ENCODE measurements at places on chromosomes 16 and 17.

- DNase-seq: peak; percentile 68
Measured at GRCh38 chr16:56789360-56789759, 59.4 kb downstream of the NUP93 start.

DNA sequence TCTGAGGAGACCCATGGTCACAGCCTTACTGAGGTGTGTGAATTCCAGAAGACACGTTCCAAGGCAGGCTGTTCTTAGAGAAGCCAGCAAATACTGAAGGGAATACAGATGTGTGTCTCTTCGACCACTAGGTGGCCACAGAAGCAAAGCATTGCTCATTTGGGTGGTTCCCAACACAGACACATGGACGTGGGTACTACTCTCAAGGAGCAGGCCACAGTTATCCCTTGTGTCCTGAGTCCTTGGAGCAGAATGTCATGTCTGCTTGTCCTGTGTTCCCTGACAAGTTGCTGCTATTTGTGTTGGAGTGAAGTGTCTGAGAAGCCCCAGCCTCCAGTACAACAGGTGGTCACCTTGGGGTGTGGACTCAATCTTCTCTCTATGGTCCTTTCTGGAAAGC, 30.3 kb downstream of the HMOX2 start:
- DNase-seq: peak; percentile 81

DNA sequence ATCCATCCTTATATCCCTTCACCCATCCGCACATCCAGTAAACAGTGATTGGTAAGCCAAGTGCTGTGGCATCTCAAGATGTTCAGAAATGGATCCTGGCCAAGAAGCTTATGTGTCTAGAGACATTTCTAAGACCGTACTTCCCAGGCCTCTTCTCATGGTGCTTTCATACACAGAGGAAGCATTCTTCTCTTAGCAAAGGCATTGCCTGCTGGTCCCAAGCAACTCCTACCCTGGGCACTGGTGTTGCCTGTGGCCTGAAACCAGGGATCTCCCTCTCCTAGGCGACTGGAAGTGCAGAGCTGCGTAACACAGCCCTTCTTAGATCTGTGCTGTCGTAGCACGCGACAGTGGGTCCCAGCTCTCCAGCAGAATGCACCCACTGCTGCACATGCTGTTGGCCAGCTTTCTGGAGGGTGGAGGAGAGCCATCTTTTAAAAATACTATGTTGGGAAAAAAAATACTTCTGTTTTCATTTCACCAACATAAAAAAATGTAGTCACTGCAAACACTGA, 182.9 kb downstream of the CCDC182 start:
- no peak for DNase-seq

GRCh38 chr16:80972611-80973010, 34.1 kb downstream of the CMC2 start:
- DNase-seq: no peak

- DNase-seq: peak; percentile 85
Measured at GRCh38 chr17:49730078-49730784, 22.5 kb upstream of the SLC35B1 start.

GRCh38 chr16:57652695-57653471, 15.2 kb upstream of the ADGRG3 start:
- no peak for DNase-seq

DNA sequence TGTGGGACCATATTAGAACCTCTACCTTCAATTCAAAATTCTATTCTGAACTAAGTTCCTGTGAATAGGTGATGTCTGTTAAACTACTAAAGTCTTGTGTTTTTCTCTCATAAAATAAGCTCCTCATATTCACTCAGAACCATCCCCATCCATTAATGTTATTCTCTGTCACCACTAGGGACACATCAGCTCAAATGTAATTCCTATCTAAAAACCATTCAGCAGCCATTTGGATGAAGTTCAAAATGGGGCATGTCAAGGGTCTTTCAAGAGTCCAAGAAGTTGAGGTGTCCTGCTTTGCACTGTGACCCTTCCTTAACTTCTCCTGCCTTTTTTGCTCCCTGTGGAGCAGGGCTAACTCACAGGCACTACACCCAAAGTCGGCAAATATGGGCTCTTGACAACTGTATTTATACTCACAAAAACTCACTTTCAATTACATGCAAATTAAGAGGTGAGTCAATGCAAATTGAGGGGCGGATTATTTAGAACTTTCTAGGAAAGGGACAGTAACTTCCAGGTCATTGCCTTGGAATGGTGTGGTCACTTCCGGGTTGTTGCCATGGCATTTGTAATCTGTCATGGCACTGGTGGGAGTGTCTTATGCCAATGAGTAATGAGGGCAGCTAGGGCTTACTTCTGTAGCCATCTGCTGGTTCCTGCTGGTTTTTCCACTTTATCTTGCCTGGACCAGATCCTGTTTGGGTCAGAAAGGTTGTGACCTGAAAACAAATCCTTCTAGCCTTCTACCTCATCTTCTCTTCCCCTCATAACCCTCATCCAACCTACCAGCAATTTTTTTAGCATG, 128.2 kb upstream of the COX10 start:
- DNase-seq: no peak

GRCh38 chr16:68985855-68986254, 119.6 kb upstream of the HAS3 start:
- DNase-seq: peak; percentile 86

- no peak for DNase-seq
Measured at GRCh38 chr17:44113382-44113781, 10.1 kb downstream of the HDAC5 start.

GRCh38 chr16:20901436-20902112, 1.0 kb downstream of the LYRM1 start:
- peak; percentile 50 for DNase-seq

DNA sequence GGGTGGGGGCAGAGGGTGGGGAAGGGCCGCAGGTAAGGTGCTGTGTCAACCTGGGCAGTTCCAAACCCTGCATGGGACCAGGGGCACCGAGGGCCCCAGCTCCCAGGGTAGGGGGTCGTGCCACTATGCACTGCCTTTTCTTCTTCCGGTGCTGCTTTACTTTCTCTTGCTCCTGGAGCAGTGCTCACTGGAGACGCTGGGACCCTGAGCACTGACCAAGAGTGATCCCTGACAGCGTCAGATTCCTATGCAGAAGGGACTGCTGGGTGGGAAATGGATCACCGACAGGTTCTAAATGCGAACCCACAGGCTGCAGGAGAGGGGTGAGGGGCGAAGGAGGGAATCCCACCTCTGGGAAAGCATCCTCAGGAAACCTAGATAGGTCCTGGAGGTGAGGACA, 470.1 kb downstream of the SOX9 start:
- DNase-seq: no peak

DNA sequence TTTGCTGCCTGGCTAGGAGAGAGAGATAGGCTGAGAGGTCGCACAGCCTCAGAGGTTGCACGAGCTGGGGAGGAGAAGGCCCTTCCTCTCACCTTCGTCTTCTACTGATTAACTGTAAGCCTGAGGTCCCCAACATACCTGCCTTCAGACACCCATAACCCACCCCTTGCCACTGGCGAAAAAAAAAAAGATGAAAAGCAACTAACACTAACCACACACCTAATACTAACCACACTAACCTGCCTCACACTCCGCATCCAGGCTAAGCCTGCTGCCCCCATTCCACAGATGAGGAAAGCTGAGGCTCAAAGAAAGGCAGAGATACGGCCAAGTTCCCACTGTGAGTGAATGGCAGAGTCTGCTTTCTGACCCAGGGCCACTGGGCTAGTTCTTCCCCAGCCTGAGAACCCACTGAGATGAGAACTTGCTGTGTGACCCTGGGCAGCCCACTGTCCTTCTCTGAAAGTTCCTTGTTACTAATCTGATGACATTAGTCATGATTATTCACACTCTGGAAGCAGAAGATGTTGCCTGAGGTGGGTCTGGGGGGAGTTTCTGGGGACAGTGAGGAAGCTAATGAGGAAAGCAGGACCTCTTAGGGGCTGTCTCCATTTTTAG, 4.6 kb downstream of the IL21R start:
- no peak for DNase-seq

DNA sequence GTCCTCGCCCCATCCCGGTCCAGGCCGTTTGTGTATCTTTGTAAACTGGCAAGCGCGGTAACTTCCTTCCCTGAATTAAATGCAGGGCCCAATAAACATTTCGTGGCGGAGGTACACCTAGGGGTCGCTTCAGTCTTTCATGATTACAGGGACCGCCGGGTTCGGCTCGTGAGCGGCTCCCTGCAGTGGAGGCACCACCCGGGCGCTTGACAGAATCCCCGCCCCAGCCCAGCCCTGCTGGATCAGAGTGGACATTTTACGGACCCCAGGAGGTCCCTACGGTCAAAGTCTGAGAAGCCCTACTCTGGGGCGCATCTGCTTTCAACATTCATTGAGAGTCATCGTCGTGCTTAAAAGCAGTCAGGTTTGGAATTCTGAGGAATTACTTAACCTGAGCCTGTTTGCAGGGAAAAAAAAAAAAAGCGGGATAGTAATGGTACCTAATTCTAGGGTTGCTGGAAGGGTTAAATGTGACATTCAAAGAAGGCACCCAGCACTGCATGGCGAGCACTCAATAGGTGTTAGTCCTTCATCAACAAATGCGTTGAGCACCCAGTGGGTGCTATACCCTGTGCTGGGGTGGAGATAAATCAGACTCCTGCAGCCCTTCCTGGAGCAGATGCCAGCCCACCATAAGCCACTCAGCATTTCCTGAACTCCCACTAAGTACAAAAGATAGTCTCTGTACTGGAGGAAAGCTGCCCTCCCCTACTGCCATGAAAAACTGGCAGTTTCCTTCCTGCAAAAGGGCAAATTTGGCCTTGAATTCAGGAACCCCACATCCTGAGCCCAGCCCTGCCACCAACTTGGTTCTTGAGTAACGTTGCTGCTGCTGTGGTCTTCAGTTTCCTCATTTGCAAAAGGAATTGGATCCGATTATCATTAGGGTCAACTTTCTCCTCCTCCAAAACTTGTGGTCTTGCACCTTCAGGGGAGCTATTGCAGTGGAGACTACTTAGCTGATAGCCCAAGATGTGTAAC, 658 bp upstream of the DUSP3 start:
- DNase-seq: peak; percentile 31

DNA sequence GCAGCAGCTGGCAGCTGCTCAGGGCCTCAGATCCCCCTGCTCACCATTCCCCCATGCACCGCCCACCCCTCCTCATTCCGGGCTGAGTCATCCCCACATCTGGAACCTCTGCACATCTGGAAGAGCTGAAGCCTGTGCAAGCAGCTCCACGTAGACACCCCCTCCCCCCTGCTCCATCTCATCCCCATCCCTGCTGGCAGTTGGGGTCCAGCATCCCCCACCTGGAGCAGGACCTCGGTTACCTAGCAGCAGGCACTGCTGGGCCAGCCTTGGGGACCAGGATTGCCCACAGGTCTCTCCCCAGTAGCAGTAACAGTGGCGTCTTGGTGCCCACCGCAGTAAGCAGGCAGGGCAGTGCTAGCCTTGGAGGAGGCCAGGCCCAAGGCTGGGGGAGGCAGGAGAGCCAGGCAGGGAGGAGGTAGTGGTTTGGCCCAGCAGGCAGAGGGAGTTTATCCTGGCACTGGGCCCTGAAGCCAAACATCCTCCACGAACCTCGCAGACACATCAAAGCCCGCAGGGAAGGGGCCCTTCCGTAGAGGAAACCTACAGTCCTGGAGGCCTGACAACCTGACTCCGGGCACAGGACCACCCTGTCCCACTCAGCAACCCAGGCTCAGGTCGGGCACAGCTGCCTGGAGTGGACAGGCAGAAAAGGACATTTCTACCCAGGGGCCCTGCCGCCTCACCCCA, 7.7 kb upstream of the TMEM92 start:
- peak; percentile 83 for DNase-seq

- DNase-seq: peak; percentile 9
Measured at GRCh38 chr16:86777381-86777946, 199.1 kb downstream of the FOXL1 start.

GRCh38 chr17:13302419-13302818, 284.6 kb upstream of the ELAC2 start:
- no peak for DNase-seq

DNA sequence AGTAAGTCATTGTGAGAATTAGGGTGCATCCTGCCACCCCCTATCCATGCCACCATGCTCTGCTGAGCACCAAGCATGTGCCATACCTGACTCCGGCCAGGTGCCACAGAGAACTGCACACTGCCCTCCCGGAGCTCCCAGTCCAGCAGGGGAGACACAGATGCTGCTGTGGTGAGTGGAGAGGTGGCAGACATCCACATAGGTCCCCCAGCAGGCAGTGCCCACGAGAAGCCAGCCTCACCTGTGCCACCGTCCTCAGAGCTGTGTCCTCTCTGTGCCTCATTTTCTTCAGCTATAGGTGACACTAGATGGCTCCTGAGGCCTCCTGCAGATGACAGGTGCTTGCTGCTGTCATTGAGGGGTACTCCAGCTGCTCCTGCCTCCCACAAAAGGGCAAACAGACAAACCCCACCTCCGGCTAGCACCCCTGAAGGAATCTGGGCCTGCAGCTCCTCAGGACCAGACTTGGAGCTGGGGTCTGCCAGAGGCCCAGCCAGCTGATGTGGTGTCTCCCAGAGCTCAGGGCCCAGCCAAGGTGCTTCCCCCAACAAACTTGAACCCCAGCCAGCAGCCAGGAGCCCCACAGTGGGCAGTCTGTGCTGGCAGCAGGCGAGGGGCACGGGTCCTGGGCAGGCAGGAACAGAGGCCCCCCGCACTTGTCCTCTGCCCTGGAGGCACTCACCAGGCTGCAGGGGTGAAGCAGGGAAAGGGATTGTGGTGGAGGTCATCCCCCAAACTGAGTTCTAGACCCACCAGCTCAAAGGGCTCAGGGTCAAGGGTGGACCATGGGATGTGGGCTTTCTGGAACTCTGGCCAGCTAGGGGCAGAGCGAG, 17.1 kb downstream of the FOXJ1 start:
- DNase-seq: no peak

GRCh38 chr17:76382351-76382802, 2.0 kb upstream of the SPHK1 start:
- DNase-seq: peak; percentile 51

GRCh38 chr16:48540222-48540900, 69.6 kb downstream of the N4BP1 start:
- DNase-seq: no peak

DNA sequence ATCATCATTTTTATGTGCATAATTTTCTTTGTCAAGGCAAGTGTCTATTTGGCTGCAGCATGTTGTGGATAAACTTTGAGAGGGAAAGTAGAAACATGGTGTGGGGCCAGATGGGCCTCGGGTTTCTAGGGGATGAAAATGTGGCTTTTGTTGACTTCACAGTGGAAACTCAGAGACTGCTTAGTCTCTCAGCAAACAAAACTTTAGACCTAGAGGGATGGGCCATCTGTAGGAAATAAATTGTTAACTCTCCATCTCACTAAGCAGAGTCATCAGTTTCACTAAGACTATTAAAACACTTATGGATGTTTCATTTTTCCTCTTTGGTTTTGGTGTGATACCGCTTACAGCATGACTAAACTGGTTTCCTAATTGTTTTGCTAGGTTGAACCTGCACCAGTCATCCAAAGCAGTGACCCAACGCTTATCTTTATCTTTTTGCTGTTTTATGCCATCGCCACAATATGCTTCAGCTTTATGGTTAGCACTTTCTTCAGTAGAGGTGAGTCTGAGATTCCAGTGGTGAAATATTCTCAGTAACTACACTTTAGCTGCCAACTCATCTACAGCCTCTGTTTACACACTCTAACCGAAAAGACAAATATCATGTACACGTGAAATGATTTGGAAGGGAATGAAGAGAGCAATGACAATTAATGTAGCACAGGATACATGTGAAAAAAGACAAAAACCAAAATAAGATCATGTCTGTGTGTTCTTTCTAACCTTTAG, 60.6 kb upstream of the CRYM start:
- DNase-seq: no peak

GRCh38 chr16:29784901-29785500, 5.5 kb upstream of the KIF22 start:
- peak; percentile 57 for DNase-seq
